ENCODE measurements at places on chromosomes 2 and 18. TPM values are rescaled to one million over a fixed set of nuclear protein-coding genes. Genes with fewer than 3 reads are reported as not detected.
A peak's percentile ranks its signal among the peaks of the same experiment; 100 is the strongest.

CRYGC gene
- not detected for total RNA-seq

CRYBA2 gene
- total RNA-seq, result not detected

SCN1A gene
- total RNA-seq, result not detected

IL36RN gene
- not detected for total RNA-seq

RGPD4 gene
- total RNA-seq, result 0.54 TPM

TUBA4B gene
- total RNA-seq, result not detected

IFIH1 gene
- total RNA-seq, result 66.8 TPM

FEV gene
- not detected for total RNA-seq

ABCG5 gene
- total RNA-seq, result not detected

FAM110C gene
- total RNA-seq, result 0.37 TPM

RESP18 gene
- total RNA-seq, result not detected

RAB27B gene
- total RNA-seq, result 0.66 TPM

QPCT gene
- total RNA-seq, result 1.9 TPM

SCTR gene
- total RNA-seq, result not detected

MFSD2B gene
- not detected for total RNA-seq

SLC25A12 gene
- total RNA-seq, result 31.3 TPM

- no peak for DNase-seq
Observed at GRCh38 chr2:217436386-217436785, 566.4 kb downstream of the TNS1 start.

DNA sequence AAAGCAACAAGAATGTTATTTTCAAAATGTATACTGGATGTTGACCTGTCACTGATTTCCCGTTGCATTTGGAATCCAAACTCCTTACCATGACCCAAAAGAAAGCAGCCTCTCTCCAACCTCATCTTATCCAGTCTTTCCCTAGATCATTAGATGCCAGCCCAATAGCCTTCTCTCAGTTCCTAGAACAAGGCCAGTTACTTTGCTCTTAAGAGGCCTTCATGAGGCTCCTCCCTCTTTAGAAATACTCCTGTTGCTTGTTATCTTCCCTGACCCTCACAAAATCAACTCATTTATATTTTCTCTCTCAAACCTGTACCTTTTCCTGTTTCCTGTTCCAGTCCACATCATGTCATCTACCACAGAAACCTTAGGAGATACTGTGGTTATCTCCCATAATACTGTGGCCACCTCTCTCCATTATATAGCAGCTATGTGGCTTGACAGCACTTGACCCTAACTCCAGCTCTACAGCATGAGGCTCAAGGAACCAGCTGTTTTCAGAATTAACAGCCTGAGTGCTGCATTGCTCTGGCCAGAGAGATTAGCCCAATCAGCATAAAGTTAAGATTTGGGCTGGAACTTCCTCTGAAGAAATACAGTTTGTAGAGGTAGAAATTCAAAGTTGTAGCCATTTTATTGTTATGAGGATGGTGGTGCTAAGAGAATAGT, 22.8 kb downstream of the SRBD1 start:
- no peak for DNase-seq

GRCh38 chr18:26434887-26435286, 113.5 kb downstream of the KCTD1 start:
- DNase-seq, result no peak

- no peak for DNase-seq
Observed at GRCh38 chr2:222797261-222797660, 63.6 kb upstream of the ACSL3 start.

- no peak for DNase-seq
Observed at GRCh38 chr18:53534203-53534602, 690.3 kb downstream of the MBD2 start.

DNA sequence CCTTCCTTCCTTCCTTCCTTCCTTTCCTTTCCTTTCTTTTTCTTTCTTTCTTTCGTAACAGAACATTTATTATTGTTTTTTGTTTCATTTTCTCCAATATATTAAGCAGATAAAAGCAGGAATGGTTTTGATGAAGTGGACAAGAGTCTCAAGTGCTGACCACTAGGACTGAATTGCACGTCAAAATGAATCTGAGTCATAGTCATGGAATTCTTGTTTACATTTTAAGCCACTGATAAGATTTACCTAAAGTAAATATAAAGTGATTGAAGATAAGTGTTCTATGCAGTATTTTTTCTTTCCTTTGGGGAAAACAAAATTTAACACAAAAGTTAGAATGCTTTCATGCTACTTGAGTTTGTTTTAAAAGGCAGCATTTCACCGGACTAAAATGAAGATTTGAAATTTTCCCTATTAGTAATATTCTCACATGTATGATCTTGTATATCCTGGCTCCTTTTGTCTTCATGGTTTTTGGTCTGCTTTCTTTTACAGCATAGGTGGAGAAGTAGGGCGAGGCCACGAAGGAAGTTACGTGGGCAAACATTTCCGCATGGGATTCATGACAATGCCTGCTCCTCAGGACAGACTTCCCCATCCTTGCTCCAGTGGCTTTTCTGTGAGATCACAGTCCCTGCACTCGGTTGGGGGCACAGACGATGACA, 113.5 kb downstream of the NYAP2 start:
- no peak for DNase-seq

DNA sequence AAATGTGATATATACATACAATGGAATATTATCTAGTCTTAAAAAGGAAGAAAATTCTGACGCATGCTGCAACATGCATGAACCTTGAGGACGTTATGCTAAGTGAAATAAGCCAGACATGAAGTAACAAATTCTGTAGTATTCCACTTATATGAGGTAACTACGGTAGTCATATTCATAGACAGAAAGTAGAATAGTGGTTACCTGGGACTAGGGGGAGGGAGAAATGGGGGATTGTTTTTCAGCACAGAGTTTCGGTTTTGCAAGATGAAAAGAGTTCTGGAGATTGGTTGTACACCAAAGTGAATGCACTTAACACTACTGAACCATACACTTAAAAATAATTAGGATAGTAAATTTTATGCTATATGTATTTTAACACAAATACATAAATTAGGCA, 215.9 kb upstream of the FBXO11 start:
- no peak for DNase-seq

- DNase-seq, result no peak
Observed at GRCh38 chr2:145379934-145380333, 860.0 kb upstream of the ZEB2 start.

- no peak for DNase-seq
Observed at GRCh38 chr2:9333591-9334171, 89.6 kb downstream of the ITGB1BP1 start.

- DNase-seq, result no peak
Observed at GRCh38 chr2:209160800-209161588, 262.9 kb upstream of the MAP2 start.

DNA sequence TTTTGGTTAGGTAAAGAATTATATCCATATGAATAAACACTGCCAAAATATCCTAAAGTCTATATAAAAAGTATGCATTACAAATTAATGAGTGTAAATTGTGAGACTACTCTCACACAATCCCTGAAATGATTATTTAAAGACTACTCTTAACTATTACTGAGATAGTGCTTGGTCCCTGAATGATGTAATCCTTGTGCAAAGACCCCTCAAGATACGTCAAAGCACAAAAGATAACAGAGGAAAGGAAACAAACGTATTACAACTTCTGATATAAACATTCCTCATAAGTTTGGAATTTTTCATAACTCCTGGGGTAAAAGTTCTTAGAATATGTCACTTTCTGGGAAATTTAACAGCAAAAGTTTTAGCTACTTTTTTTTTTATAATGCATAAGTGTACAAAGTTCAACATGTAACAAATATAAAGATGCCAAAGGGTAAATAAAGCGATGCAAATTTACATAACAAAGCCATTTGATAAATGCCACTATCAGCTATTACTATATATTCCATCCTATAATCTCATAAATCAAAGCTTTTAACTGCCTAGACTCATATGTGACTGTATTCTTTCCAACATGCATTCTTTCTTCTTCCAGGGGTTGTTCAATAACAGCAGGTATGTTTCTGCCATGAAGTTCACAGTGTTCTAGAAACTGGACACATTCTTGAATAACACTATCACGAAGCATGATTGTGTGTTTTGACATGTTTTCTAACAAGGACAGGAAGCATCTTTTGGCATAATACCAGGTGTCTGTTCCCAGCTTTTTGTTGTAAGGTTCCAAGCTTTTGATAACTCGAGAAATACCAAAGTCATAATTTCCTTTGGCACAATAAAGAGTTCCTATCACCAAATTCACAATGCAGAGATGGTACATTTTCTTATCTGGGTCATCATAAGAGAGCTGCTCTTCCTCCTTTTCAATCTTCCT, 158.0 kb downstream of the AGPS start:
- DNase-seq, result no peak

DNA sequence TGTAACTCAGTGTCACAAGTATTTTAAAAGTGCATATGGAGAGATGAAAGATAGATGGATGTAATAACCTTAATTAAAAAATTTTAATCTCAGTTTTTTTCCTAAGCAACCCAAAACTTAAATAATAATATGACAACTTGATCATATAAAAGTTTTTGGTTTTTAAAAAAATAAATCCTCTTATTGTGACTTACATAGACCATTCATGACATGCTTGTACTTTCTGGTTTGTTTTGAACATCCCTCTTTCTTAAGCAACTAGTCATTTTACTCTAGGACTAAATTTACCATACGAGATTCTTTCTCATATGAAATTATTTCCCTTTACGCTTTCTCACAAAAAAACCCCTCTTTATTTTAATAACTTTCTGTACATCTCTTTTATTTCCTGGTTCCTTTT, 6.5 kb upstream of the PLA2R1 start:
- no peak for DNase-seq

DNA sequence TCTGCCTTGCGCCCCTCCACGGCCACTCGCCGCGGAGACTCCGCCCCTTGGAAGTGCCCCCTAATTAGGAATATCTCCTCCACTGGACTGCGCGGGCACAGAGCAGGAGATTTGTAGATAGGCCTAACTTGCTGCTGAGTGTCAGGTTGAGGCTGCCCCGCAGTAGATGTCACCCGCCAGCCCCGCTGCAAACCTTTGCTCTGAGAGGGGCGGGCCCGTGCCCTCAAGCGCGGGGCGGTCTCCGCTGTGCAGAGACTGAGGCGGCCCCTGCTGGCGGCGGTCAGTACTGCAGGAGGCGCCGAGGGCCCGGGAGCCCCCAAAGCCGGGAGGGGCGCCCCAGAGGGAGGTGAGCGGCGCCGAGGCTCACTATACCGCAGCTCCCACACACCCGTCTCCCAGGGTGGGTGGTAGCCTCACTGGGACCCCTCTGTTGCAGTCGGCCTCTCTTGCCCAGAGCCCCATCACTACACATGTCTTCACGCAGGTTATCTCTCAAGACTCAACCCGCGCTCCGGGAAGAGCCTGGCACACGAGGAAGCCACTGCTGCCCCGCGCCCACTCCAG, 2.9 kb upstream of the NEURL3 start:
- peak; percentile 92 for DNase-seq

DNA sequence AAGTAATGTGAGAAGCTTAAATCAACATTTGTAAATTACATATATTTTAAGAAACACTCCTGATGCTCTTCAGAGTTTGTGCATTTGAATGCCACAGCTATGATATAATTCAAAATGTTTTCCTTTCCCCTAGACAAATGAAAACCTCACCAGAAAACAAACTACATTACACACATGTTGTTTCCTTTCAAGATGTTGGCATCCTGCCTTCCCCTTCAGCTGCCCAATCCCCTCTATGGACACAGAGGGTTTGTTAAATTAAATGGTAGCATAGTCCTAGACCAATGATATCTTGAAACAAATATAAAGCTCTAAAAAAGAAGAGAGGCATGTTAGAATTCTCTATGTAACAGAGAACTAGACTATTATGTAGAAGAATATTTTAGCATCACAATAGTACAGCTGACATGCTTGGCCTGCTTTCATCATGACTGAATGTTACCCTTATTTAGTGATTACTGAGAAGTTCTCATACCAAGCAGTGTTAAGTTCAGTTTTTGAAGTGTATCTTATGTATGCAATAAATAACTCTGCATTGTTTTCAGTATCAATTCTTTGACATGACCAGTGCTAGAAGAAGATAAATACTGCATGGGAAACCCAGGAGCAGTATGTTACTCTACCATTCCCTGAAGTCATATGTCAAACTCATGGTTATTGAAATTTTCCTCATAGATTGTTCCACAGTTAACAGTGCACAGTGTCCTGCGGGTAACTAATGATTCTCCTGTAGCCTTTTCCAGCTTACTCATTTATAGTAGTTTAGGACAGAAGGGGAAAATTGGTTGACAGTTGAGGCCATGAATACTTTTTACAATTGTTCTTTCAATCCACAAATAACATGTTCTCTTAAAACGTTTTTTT, 316.3 kb upstream of the KCNJ3 start:
- no peak for DNase-seq

- no peak for DNase-seq
Observed at GRCh38 chr18:12552879-12553242, 105.0 kb downstream of the SPIRE1 start.

DNA sequence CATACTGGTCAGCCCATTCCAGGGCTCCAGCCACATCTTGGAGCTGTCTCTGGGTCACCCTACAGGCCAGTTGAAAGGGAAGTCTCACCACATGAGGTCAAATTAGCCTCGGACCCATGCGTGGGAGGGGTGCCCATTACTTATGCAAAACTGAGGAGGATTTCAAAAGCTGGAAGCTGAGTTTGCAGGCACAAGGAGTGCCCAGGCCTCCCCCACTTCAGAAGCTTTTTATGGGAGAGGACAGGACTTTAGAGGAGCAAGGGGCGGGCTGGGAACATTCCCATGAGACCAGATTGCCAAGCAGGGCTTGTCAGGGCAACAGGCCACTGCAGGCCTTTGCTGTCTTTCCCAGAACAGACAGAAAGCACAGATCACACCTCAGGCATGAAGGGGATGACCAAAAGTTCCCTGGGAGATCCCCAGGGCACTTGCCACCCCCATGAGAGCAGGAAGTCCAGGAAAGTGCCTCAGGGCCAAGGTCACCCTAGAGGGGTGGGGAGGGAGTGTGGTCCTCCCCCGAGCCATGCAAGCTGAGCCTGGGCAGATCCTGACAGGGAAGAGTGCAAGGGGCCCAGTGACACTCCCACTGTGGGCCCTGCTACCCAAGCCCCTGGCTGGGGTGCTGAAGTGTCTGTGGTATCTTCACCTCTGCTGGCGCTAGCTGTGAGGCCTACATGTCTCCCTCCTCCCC, 267.7 kb downstream of the BCL11A start:
- no peak for DNase-seq

DNA sequence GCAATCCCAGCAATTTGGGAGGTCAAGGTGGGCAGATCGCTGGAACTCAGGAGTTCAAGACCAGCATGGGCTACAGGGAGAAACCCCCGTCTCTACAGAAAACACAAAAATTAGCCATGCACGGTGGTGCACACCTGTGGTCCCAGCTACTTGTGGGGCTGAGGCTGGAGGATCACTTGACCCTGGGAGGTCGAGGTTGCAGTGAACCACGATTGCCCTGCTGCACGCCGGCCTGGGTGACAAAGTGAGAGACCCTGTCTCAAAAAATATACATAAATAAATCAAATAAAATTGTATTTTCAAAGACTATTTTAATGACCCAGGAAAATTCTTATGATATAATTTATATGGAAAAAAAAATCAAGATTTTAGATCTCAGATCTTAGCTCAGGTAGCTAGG, 191.5 kb downstream of the ZFP36L2 start:
- DNase-seq, result no peak
